Liver (tissue), 10 donors: ENCODE measurements at places on chromosomes 6 and 20. TPM values are rescaled to one million over a fixed set of nuclear protein-coding genes. Genes with fewer than 3 reads are reported as not detected.

Gene GTSF1L
- total RNA-seq = not detected

GRCh38 chr6:1832844-1833787, 223.4 kb downstream of the FOXC1 start:
- peaks cover 6% of the 10 kb centered on the region for H3K4me1 ChIP-seq
- H3K27me3 ChIP-seq = no peaks in the 10 kb centered on the region
- peak; percentile 55 for DNase-seq
- peak overlapping the region; percentile 13 for H3K4me3 ChIP-seq

DNA sequence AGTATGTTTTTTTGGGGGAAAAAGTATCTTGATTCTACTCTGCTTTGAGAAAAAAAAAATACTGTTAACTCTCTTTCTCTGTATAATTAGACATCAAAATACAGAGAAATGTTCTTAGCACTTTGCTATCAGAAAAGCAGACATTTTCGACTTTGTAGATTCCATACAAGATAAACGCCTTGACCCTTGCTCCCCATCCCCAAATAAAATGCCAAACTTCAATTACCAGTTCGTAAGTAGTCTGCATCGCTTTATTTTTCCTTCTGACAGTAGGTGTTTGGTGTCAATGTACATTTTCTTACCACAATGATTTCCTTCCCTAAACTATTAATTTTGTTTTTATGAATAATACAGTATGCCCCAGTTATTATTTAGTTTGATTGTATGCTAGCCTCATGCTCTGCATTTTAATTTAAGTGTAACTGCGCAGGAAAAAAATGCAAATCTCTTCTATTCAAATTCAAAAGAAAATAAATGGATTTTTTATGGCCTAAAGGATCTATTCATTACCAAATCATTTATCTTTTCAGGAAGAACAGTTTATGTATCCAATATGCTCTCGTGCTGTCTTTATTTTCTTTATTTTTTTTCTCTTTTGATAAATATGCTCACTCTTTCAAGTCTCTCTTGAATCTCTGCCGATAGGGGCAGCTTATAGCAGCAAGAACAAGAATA, 84.8 kb upstream of the ZNF217 start:
- DNase-seq = no peak
- H3K4me1 ChIP-seq = no peaks in the 10 kb centered on the region
- peak overlapping the region; percentile 84 for H3K27ac ChIP-seq
- no peaks in the 10 kb centered on the region for H3K36me3 ChIP-seq
- no peaks in the 10 kb centered on the region for H3K27me3 ChIP-seq
- no peak overlapping the region for H3K4me3 ChIP-seq

DNA sequence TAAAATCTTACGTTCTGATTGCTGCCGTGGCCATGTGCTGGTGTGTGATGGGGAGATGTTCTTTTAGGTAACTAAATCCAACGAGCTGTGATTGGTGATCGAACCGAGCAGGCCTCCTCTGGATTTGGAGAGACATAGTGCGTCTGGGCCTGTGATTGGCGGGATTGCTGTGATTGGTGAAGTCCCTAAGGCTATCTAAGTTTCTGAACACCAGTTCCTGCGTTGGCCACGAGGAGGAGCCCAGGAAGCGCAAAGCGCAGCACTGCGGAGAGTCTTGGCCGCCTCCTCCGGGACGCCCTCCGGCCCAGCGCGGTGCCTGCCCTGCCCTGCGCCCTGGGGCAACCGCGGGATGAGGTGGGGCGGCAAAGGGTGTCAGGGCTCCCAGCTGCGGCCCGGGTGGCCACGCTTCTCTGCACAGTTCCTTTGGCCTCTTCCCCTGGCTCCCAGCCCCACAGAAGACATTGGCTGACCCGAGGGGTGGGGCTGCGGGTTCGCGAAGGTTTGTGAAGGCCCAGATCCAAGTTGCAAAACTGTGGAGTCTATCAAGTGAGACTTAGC, 33.0 kb downstream of the HNF4A start:
- H3K4me3 ChIP-seq = no peak overlapping the region
- H3K4me1 ChIP-seq = peaks cover 66% of the 10 kb centered on the region
- DNase-seq = peak; percentile 86
- no peaks in the 10 kb centered on the region for H3K27me3 ChIP-seq
- H3K36me3 ChIP-seq = no peaks in the 10 kb centered on the region
- peak overlapping the region; percentile 67 for H3K27ac ChIP-seq

Gene CCN2
- 22.2 TPM for total RNA-seq
